ENCODE measurements at places on chromosomes 4 and X.

DNA sequence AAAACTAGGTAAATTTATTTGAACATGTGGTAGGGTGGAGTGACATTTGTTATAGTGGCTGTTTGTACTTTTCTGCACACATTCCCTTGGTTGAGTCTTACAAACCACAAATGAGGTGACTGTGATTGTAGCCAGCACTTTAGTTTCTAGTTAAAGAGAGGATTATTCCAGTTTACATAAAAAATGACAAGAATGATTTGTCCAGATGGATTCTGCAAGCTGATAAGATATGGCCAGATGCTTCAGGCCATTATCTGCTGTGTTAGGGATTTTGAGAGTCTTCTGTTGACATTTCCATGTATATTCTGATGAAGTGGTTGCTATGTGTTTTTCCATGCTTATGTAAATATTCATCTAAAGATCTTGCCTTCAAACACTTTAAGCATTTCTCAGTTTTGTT lies 31.0 kb upstream of the PDE5A start:
- DNase-seq, result no peak

GRCh38 chr4:70712150-70712549 lies 9.6 kb upstream of the RUFY3 start:
- DNase-seq, result no peak

GRCh38 chrX:19349264-19349663 lies 5.5 kb downstream of the PDHA1 start:
- no peak for DNase-seq

GRCh38 chr4:52298444-52298843 lies 247.3 kb downstream of the SPATA18 start:
- no peak for DNase-seq

GRCh38 chr4:3870567-3870962 lies 104.4 kb downstream of the ADRA2C start:
- no peak for DNase-seq

- DNase-seq, result no peak
These were observed 680.1 kb upstream of the GRIA3 start for GRCh38 chrX:122504026-122504425.

- DNase-seq, result no peak
These were observed 62.9 kb upstream of the SLC34A2 start for GRCh38 chr4:25592736-25593135.

- DNase-seq, result no peak
These were observed 216.6 kb downstream of the KDR start for GRCh38 chr4:54908763-54909162.

DNA sequence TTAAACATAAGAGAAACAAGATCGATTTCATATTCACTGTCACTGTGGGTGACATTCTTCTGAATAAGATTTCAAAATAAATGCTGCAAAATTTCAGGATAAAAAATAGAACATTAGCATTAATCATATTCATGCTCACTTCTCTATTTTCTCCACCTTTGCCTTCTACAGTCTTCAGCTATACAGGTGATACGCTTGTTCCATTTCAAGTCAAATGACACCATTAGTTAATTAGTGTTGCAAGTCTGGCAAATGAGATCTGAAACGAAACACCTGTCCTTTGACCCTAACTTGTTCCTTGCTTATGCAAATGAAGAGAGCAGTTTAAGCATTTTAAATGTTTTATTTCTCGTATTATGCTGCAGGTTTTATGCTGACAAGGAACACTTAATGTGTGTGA lies 667.5 kb upstream of the MAGEB2 start:
- DNase-seq, result no peak

- DNase-seq, result peak; percentile 70
These were observed 29.8 kb downstream of the ACOX3 start for GRCh38 chr4:8410641-8411271.

DNA sequence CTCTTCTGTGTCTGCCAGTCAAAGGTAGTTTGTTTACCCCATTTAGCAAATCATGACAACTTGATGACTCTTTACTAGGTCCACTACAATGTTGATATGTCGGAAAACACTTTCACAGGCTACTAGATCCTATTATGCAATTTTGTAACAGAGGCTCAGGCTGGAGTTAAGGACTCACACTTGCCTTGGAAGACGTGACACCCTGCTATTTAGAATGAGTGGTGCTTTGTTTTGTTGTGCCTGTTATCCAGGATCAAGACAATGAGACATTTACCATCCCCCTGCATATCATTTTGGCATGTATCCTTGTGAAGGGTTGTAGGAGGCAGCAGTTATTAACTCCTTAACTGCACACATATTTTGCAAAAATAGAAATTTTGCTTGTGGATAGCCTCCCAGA lies 263.7 kb downstream of the IL1RAPL1 start:
- no peak for DNase-seq
